RPMI8226 (cell line): ENCODE measurements at places on chromosomes 7 and 10.

DNA sequence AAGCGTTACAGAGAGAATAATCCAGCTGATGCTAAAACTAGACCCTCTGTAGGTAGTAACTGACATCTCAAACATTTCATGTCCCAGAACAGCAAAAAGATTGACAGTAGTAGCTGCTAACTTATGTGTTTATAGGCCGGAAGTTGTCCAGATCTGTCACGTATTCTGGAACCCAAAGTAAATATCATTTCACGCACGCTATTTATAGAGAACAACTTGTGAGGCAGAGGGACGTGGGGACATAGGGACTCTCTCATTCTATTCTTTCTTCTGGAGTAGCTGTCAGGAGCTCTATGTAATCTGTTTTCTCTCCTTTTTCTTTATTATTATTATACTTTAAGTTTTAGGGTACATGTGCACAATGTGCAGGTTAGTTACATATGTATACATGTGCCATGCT is 22.3 kb downstream of the AGK start:
- DNase-seq = no peak

DNA sequence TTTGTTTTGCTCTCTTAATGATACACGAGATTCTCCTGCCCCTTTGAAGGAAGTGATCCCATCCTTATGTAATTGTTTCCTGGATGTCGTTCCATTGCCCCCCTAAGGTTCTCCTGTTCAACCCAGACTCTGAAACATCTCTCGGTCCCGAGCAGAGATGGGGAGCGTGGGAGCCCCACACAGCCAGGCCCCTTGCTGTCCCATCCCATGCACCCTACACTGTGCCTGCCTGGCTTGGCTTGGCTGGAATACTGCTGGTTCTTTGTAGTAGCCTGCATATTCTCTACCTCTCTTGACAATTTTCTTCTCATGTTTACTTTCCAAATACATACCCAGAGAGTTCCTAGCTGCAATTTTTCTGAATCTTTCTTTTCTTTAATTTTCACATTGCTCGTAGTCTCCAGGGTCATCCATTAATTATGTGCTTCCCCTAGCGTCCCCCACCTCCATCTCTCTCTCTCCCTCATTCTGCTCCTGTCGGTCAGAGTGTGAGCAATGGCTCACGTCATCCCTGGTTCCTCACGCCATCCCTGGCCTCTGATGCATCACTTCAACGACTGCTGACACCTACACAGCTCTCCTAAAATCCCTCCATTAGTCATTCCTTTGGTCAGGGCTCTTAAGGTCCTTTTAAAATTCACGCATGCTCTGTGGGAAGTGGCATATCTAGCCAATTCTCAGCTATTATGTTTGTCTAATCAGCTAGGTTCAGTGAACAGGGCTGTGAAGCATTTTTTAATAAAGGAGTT is 32.5 kb upstream of the GPR158 start:
- DNase-seq = no peak

GRCh38 chr7:155276800-155277375 is 20.8 kb upstream of the INSIG1 start:
- DNase-seq = no peak

- peak; percentile 85 for DNase-seq
Measured at GRCh38 chr7:47614450-47614849, 32.5 kb upstream of the TNS3 start.

GRCh38 chr10:124686707-124687376 is 57.3 kb downstream of the FAM53B start:
- no peak for DNase-seq

DNA sequence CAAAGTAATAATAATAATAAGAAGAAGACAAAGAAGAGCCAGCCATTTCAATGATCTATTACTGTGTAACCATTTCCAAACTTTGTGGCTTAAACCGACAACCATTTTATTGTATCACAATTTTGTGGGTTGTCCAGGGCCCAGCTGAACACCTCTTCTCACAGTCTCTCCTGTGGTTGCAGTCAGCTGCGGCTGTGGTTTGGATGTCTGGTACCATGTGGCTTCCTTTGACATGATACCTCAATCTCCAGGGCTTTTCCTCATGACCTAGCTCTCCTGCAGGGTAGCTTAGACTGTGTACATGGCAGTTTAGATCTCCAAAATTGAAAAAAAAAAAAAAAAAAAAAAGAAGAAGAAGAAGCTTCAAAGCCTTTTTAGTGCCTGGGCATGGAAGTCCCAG is 72.6 kb upstream of the NFKB2 start:
- no peak for DNase-seq

- DNase-seq = no peak
Measured at GRCh38 chr10:53997953-53998352, 803.1 kb downstream of the PCDH15 start.
